ENCODE measurements at places on chromosomes 11 and 22.

GRCh38 chr11:10709299-10710086, 15.9 kb upstream of the IRAG1 start:
- no peak for DNase-seq

- DNase-seq = no peak
These were observed 6.6 kb upstream of the KCTD17 start for GRCh38 chr22:37044634-37045625.

- no peak for DNase-seq
These were observed 5.5 kb downstream of the NPAS4 start for GRCh38 chr11:66426314-66426713.

- no peak for DNase-seq
These were observed 94.3 kb downstream of the SLC17A6 start for GRCh38 chr11:22432291-22433093.

GRCh38 chr11:120869516-120870011, 154.3 kb upstream of the TBCEL start:
- no peak for DNase-seq

DNA sequence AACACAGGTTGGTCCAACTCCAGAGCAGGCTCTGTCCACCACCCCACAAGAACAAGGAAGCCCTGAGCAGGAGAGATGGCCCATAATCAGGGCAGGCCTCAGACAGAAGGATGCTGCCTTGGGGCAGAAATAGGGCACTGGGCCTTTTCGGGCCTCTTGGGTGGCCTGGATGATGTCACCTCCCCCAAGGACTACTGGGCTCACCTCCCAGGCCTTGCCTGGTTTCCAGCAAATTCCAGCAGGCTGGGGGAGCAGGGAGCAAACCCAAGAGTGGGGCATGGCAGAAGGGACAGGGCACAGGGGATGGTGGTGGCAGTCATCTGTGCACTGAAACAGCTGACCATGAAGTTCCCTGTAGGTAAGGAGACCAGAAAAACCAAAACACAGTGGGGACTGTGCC, 5.3 kb upstream of the NAA40 start:
- DNase-seq = no peak

GRCh38 chr11:108963118-108963517, 298.2 kb downstream of the DDX10 start:
- no peak for DNase-seq

GRCh38 chr11:119249671-119250010, 43.5 kb downstream of the CBL start:
- no peak for DNase-seq

DNA sequence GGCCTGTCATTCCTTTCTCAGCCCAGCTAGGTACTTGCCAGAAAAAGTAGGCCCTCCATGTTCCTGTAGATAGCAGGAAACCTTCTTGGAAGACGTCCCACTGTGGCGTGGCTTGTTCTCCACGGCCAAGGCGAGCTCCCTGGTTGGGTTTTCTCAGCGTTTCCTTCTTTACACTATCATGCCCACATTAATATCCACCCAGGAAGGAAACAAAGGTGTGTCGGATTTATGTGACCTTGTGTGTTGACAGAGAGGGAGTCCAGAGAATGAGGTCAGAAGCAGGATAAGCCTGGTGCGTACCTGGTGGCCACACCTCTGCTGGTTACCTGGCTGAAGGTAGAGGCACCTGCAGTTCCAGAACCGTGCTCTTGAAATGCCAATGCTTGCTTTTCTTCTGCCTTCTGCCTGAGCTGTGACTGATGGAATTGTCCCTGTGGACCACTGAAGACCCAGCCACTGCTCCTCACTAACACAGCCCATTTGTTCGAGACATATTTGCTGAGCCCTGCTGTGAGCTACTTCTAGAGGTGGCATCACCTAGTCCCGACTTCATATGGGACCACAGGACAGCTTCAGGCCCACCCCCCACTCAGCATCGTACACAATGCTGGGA, 7.9 kb downstream of the ASPHD2 start:
- DNase-seq = no peak

DNA sequence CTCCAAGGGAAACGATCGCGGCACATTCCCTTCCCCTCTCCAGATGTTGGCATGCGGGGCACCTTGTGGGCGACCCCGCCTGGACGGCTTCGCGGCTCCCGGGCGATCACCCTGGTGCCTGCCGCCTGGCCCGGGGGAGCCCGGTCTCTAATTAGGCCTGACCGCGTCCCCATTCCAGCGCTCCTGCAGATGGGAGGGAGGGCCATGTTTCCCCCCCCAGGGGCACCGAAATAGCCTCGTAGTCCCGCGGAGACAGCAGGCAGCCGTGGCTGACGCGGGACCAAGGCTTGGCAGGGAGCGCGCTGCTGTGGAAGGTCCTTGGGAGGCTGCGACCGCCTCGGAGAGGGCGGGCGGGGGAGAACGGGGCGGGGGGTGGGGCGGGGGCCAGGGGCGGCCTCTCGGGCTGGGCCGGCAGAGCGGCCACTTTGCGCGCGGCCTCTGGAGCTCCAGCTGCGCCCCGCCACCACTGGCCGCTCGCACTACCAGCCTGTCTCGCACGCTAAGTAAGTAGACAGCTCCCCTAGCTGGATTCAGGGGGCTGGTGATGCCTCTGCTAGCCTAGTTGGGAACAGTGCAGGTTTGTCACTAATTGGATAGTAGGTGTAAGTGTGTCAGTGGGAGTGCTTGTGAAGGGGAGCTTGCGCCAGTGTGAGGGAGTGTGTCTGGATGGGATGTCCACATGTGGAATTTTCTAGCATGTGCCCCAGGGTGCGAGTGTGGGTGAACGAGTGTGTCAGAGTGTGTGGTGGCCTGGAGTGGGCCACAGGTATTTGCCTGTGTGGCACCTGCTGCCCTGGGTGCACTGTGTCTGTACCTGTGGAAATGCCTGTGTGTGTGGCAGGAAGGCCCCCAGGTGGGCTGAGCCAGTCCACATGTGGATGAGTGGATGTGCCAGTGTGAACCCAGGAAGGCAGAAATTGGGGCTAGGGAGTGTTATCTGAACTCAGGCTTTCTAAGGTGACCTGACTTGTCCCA, at the start of gene INSC:
Gene INSC, plus strand, starts transcription at position 423 of the 975 bp plus-strand sequence. CDS start 34,252 bp downstream, outside the sequence.
- no peak for DNase-seq

GRCh38 chr11:60767388-60767811, 10.7 kb downstream of the MS4A15 start:
- no peak for DNase-seq

GRCh38 chr11:130819625-130820024, 96.7 kb downstream of the SNX19 start:
- no peak for DNase-seq

DNA sequence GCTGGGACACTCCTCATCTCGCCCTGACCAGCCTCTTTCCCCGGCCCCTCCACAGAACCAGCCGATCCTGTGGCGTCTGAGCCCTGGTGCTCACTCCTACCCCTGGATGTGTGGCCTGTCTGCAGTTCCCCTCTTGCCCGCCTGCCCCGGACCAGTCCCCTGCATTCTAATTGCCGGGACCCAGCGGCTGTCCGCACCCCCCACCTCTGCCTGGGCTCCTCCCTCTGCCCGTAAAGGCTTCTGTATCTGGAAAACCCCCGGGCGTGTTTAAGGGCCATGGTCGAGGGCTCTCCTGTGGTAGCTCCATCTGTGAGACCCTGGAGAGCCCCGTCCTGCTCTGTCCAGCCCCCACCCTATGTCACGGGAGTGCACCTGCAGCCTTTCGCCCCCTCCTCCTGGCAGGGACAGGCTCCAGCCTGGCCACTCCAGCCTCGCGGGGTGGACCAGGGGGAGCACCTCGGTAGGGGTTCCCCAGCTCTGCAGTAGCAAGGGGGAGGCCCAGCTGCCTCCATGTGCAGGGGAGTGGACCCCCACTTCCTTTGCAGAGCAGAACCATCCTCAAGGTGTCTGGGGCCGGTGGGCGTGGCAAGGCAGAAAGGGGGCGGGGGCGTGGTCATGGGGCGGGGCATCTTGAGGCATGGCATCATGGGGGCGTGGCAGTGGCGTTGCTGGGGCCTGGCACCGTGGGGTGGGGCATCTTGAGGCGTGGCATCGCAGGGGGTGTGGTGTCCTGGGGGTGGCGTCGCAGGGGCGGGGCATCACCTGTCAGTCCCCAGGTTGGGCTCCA, 430.4 kb downstream of the TBC1D22A start:
- no peak for DNase-seq

- no peak for DNase-seq
These were observed 155.7 kb downstream of the CEP164 start for GRCh38 chr11:117483372-117483771.

DNA sequence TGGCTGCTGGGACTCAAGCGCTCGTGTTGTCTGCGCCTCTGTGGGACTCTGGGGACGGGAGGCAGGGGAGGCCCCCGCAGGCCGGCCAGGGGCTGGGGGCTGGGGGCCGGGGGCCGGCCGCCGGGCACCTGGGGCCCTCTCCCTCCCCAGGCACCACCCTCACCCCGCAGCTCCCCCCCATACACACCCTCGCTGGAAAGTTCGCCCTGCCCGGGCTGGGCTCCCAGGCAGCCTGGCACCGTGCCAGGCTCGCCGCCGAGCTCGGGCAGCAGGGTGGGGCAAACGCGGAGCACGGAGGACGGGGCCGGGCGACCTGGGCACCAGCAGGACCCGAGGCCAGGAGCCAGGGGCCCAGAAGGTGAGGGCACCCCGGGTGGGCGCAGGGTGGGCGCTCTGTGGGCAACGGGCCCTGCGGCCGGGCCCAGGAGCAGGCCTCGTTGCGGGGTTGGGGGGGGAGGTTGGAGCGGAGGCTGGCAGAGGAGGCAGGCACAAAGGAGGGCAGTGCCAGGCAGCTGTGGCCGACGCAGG, 76.7 kb upstream of the WNT7B start:
- DNase-seq = no peak

DNA sequence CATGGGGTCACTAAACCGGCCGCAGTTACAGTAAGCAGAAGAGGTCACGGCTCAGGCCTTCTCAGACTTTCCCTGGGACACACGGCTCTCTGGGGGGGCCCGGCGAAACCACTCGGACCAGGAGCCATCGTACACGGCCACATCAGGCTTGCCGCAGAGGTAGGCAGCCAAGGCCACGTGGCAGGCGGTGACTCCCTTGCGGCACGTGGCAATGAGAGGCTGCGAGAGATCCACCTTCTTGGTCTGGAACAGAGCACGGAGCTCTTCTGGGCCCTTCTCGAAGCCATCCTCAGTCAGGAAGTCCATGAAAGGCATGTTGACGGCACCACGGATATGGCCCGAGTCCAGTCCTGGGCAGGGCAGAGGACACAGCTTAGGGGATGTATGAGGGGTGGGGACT, 8.3 kb downstream of the TST start:
- DNase-seq = no peak

- DNase-seq = no peak
These were observed 15.9 kb downstream of the ARFGAP2 start for GRCh38 chr11:47160753-47161133.

- DNase-seq = no peak
These were observed 3.3 kb downstream of the TCN2 start for GRCh38 chr22:30610299-30610698.

DNA sequence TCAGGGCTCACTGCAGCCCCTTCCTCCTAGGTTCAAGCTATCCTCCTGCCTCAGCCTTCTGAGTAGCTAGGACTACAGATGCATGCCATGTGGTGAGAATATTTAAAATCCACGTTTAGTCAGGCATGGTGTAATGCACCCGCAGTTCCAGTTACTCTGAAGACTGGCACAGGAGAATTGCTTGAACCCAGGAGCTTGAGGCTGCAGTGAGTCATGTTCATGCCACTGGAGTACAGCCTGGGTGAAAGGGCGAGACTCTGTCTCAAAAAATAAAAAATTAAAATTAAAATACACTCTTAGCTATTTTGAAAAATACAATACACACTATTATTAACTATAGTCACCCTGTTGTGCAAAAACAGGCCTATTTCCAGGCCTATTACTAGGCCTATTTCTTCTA, 38.4 kb downstream of the NOX4 start:
- no peak for DNase-seq

GRCh38 chr11:62593434-62594044, 2.2 kb upstream of the TUT1 start:
- DNase-seq = peak; percentile 61

- DNase-seq = peak; percentile 26
These were observed 859 bp upstream of the KRTAP5-5 start for GRCh38 chr11:1628506-1629325.

- no peak for DNase-seq
These were observed 44.0 kb downstream of the SOX6 start for GRCh38 chr11:16312233-16312765.

- no peak for DNase-seq
These were observed 36.0 kb downstream of the IRAG1 start for GRCh38 chr11:10657308-10658271.

DNA sequence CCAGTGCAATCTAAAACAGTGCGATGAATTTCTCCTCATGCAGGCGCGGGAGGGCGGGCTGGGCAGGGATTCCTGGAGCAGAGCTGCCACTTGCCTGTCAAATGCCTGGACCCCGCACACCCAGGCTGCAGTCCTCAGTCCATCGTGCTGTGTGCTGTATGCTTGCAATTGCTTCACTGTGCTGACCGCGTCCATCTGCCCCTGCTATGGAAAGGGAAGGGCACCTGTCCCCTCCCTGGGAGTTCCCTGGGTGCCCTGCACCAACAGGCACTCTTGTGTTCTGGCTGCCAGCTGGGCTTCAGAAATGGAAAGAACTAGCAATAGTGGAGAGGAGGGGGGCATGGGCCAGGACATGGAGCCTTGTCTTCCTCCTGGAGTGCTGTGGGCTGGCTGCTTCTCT, 185.4 kb upstream of the B3GAT1 start:
- no peak for DNase-seq

- DNase-seq = no peak
These were observed 7.2 kb downstream of the CRELD2 start for GRCh38 chr22:49925525-49926128.

DNA sequence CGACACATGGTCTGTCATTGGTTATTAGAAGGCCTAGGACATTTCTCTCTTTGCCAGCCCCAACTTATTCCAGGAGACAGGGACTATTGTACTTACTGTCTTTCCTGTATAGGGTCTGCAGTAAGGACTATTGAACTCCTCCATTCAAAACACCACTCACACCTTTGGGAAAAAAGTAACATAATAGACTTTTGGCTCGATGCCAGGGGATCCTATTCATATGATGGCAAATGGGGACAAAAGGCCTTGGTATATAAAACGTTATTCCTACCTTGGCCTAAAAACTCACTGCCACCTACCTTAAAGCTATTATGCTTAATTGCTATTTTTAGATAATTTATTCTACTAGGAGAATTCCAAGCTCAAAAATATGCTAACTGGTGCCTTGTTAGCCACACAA, 6.3 kb upstream of the NDUFC2 start:
- no peak for DNase-seq

GRCh38 chr11:45336136-45336535, 50.0 kb upstream of the SYT13 start:
- DNase-seq = no peak

DNA sequence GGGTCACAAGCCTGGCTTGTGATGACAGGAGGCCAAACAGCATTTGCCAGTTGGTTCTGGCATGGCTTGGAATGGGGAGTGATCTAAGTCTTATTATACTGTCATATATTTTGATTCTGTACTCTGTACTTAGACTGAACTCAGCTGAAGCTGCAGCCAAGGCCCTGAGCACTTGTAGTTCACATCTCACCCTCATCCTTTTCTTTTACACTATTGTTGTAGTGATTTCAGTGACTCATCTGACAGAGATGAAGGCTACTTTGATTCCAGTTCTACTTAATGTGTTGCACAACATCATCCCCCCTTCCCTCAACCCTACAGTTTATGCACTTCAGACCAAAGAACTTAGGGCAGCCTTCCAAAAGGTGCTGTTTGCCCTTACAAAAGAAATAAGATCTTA, 843 bp downstream of the OR56B1 start:
- no peak for DNase-seq

- no peak for DNase-seq
These were observed 2.6 kb downstream of the KCNQ1 start for GRCh38 chr11:2447253-2447950.
